ENCODE measurements at places on chromosomes 4 and X.

DNA sequence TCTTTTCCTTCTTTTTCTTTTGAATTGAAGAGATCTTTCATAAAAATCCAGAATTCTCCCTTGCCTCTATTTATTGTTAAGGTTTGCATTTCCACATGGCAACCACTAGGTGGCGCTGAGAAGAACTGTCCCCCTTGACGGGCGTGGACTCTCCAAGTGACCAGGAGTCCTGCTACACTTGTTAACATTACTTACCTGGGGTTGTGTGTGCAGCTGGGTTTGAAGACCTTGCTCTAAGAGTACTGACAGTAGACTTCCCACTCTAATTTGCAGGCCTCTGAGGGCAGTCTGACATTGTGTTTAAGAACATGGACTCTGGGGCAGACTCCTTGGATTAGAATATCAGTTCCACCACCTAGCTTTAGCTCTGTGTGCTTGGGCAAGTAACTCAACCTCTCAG is 52.8 kb downstream of the GPRIN3 start:
- peak; percentile 76 for DNase-seq

DNA sequence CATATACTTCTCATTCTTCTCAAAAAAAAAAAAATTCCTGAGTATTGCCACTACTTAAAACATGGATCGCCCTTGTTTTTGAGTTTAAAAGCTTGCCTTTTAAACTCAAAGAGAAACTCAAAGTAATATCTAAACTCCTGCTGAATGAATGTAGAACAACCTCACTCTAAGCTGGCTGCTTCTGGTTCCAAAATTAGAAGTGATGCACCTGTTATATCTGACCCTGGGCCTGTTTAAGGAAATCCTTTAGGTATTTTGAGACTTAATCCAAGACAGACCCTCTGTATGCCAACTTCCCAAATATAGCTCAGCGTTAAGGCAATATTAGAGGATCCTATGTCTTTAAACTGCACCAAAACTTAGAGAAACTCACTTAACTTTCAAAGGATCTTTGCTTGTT is 1.8 kb upstream of the OTUD4 start:
- DNase-seq, result no peak

DNA sequence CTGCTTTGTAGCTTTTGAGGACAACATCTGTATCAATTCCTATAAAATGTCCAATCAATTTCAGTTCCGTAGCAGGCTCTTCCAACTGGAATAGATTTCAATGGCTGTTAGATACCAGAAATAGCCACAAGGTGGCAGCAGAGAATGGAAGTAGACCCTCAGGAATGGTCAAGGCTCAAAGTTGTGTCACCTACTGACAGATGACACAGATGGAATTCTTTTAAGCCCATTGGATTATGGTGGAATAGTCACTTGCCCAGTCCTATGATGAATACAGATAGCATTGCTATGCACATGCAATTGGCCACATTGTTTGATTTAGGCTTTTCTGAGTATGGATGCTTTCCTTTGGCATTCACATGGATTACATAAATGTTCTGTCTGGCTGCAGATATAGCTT is 130.4 kb upstream of the RADX start:
- no peak for DNase-seq

DNA sequence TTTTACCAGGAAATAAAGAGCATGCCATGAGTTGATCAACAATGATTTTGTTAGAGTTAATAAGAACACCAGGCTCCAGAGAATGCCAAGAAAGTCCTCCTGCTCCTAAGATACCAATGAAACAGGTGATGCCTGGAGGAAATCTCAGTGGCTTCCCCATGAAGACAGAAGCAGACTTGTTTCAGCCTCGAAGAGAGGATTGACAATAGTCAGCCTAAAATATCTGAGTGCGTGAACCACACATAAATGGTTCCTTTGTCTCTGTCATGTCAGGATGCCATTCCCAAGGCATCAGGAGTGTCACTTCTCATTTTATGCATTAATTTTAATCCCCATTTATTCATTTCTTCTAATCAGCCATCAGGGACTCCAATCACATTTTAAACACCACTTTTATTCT is 69.6 kb downstream of the PHOX2B start:
- DNase-seq, result no peak

DNA sequence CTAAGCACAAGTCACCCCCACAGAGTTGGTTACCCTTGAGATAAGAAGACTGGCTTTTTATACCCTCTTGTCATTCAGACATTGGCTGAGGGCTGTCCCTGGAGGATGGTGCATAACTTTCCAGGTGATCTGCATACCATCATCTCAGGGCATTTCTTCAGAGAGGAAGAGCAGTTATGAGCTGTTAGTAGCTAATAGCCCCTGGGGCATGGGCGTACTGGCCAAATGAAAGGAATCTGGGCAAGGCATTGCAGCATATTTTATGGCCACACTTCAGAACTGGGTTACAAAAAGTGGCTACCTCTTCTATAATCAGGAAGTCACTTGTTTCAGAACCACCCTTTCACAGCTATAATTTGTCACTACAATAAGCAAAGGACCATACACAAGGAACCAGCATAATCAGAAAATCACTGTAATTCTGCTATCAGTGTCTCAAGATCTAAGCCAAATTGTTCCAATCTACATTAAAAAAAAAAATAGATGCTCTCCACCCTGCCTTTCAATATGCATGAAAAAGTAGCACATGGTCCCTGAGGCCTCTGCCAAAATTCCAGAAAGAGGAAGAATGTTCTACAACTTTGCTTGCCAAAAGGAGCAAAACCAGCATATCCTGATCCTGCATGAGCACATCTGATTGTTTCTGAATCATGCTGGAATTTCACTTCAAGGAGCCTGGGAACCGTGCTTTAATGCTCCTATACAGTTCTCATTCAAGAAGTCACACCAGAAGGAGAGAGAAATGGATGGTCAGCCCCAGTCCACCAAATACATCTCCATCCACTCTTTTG is 92.0 kb downstream of the TMEM144 start:
- no peak for DNase-seq

DNA sequence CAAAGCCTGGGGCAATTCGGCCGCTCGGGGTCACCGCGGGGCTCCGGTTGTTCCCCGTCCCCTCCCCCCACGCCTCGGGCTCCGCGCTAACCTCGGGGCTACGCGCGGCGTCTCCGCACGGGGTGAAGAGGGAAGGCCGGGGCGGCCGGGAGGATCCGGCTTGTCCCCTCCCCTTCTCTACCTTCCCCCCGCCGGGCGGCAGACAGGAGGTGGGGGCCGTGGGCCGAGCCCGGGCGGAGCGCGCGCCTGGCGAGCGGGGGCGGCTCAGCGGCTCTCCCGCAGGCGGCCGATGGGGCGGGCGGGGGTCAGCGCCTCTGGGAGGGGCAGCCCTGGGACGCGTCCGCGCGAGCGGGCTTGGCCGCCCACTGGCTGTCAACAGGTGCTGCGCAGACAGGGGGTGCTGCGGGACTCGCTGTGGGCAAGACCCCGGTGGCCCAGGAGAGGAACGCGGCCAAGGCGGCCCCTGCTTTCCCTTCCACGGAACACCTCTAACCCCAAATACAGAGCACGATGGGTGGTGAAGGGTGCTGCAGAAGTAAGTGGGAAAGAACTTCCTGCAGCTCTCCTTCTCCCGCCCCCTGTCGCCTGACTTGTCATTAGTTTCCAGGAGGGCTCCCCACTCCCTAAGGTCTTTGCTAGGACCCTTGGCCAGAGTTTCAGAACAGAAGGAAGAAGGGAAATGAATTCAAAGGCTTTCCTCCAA is at the start of gene PDGFC:
Gene PDGFC, minus strand, starts transcription at position 124 of the 703 bp plus-strand sequence. CDS start 896 bp downstream, outside the sequence.
- no peak for DNase-seq

GRCh38 chrX:54411732-54412131 is 28.5 kb upstream of the TSR2 start:
- DNase-seq, result no peak

- no peak for DNase-seq
Observed at GRCh38 chr4:156763511-156763910, 208.1 kb downstream of the PDGFC start.

DNA sequence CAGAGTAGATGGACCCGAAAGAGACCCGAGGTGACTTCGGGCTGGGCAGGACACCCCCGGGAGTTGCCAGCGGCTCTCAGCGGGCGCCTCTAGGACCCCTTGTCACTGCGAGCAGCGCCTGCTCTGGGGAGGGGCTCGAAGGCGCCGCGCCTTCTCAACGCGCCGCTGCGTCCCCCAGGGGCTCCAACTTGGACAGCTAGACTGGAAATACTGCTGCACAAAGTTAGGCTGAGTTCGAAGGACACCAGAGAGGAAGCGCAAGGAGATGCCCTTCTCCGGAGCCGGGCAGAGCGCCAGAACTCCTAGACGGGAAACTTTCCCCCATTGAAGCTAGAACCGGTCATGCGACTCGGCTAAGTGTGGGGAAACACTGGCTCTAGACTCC is 493 bp upstream of the KCNIP4 start:
- no peak for DNase-seq

DNA sequence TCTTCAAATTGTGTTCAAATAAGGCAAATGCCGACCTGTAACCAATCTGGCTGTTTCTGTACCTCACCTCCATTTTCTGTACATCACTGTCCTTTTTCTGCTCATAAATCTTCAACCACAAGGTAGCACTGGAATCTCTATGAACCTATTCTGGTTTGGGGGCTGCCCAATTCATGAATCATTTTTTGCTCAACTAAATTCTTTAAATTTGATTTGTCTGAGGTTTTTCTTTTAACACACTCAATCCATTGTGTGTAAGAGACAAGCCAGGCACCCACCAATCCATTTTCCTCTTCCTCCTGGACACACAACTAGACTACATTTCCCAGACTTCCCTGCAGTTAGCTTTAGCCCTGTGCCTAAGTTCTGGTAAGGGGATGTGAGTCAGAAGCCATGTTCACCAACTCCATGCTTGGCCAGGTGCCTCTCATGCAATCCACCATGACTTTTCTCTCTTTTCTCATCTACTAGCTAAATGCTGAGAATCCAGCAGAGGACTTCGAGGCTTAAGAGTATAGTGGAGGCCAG is 193.2 kb upstream of the KLF3 start:
- DNase-seq, result no peak

GRCh38 chr4:3328814-3329663 is 36.2 kb downstream of the RGS12 start:
- no peak for DNase-seq

GRCh38 chrX:46328133-46328532 is 217.1 kb downstream of the ZNF674 start:
- no peak for DNase-seq

DNA sequence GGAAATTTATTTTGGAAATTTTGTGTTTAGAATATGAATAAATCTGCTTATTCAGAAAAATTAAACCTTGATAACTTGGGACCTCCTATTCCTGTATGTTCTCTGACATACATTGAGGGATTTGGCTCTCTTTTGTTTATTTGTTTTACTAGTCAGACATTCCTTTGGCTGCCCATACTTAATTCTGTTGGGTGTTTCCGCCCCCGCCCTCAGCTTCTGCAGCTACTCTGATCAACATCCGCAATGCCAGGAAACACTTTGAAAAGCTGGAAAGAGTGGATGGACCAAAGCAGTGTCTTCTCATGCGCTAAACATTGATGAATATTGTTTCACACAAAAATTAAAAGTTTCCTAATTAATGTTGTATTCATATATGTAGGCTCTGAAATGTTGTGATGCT is 40.5 kb downstream of the RRAGB start:
- DNase-seq, result no peak

GRCh38 chr4:123284168-123284567 is 112.4 kb upstream of the SPRY1 start:
- no peak for DNase-seq

DNA sequence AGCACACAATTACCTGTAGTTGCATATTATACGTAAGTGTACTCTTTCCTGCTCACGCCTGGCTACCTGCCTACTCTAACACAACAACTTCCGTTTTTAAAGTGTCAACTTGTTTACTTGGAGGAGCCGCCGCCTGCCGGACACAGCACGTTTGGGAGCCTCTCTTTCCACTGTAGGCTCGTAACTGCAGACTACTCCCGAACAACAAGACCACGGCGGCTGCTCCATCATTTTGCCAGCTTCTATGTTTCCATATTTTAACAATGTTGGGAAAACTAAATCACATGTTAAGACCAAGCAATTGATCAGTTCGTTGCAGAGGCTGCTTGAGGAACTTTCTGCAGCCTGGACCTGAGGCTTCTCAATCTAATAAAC is 841 bp downstream of the MTNR1A start:
- DNase-seq, result no peak

- DNase-seq, result no peak
Observed at GRCh38 chrX:108126661-108127060, 35.1 kb downstream of the ATG4A start.

GRCh38 chr4:89509708-89510281 is 202.2 kb upstream of the GPRIN3 start:
- peak; percentile 10 for DNase-seq

DNA sequence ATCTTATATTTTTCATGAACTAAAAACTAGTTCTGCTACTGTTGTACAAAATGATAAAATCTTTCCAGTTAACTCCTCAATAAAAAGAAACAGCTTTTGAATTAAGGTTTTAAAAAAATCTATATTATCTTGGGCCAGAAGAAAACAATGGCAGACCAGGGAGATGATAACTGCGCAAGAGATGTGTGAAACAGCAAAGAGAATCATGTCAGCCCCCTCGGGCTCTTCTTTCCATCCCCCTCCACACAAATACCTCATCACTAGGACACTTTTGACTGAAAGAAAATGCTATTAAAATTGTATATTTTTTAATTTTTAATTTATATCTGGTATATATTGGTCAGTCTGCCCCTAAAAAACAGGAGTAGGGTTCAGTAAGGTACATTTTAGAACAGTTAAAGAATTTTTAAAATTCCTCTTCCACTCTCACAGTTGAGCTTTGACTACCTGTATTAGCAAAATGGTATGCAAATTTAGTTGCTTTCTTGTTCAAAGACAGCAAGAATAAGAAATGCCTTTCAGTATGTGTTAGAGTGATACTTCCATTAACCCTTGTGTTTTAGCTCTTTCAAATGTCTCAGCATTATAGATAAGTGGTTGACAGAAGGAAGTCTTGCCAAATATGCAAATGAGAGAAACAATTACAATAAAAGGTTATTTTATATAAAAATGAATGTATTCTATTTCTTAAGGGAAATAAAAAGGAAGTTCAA is 36.4 kb upstream of the LCORL start:
- no peak for DNase-seq

GRCh38 chrX:13876652-13877051 is 59.8 kb upstream of the GPM6B start:
- DNase-seq, result no peak

DNA sequence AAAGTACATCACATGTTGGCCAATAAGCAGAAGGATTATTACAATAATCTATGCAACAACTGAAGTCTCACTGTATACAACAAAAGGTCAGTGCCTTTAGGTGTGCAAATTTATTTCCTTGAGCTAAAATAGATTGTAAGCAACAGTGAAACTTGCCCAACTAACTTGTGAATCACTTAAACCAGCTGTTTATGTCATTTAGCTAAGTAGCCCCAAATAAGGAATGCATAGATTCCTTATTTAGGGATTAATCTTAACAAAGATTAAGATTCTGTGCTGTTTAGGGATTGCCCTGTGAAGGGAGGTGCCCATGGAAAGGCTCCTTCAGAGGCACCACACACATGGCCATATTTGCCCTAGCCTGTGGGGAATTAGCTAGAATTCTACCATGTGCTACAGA is 168.6 kb downstream of the MAML3 start:
- no peak for DNase-seq

GRCh38 chr4:31343061-31343460 is 622.9 kb downstream of the PCDH7 start:
- no peak for DNase-seq

Measured in CD8-positive, alpha-beta T cell (primary cell).